Stimulated activated effector memory CD8-positive, alpha-beta T cell treated with anti-CD3 and anti-CD28 coated beads, Interleukin-12 subunit alpha, Interleukin-12 subunit beta, amount 100 ng/mL, for 72 hours (primary cell): ENCODE measurements at places on chromosomes 11 and 22.
A peak's percentile ranks its signal among the peaks of the same experiment; 100 is the strongest.

DNA sequence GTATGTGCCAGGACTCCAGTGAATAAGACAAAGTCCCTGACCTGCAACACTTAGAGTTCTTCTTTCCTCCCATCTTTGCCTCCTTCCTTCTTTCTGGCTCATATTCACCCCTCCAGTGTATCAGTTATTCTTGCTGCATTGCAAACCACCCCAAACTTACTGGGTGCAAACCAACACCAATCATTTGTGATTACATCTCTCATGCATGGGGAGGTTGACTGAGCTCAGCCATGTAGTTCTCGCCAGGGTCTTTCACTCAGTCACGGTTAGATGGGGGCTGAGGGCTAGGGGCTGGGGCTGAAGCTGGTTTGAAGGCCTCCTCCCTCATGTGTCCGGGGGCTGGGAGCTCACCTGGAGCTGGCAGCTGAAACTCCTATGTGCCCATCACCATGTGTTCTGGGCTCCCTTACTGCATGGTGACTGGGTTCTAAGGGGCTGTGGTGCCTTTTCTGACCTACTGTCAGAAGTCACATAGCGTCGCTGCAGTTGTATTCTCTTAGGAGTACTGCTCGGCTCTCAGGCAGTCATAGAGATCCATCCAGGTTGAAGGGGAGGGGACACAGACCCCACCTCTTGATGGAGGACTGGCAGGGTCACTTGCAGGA is 35.0 kb upstream of the CACNG2 start:
- DNase-seq = no peak

DNA sequence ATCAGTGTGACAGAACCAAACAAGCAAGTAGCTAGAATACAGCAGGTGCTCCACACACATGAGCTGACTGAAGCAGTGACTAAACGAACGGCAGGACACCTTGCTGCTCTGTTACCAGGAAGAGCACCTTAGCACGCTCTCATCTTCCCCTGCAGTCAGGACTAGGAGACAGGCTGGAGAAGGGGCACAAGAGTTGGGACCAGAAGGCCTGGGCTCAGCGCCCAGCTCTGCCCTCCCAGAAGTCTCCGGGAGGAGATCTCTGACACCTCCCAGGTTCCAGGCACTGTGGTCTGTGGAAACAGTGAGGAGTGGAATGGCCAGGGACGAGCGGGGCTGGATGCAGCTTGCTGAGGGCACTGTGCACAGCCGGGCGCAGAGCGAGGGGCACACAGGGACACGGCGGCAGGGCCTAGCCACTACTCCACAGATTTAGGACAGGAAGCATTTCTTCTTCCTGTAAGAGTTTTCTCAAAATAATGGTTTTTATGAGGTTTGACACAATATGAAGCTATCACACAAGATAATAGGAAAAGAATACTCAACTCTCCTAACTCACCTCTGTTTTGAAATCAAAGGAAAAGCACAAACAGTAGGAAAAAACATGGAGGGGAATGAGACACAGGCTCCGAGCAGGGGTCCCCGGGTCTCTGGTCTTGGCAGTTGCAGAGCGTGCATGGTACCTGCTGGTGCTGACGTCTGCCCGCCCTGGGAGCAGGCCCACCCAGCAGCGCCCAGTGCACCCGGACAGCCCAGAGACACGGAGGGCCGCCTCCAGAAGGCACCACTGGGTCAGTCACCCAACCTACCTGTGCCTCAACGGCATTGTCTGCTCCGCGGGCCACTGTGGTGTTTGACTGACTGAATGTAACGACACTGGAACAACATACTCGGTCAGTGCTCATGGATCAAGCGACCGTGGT is 67.6 kb downstream of the NCAPD3 start:
- DNase-seq = no peak

DNA sequence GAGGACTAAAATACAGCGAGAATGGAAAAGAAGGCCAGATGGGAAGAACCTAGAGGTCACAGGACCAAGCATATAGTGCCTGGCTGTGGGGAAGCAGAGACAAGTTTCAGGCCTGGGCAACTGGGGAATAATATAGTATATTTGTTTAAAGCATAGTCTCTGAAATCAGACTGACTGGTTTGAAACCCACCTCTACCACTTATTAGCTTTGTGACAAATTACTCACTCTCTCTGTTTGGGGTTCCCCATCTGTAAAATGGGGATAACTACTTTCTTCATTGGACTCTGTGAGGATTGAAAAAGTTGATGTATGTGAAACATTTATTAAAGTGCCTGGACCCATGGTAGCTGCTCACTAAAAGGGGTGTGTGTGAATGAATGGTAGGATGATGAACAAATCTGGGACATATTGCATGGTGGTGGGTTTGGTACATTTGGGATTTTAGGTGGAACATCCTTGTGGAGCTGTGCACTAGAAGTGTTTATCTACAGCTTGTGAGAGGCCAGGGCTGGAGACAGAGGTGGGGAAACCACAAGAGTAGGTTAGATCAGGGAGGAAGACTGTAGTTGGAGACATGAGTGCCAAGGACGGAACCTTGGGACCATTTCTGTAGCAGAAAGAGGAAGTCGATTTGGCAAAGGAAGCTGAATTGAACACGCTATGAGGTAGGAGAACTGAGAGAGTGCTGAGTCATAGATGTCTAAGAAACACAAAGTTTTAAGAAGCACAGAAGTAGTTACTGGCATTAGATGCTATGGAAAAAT is 52.6 kb downstream of the SWAP70 start:
- no peak for DNase-seq

- peak; percentile 12 for DNase-seq
Observed at GRCh38 chr11:46120346-46121300, 631 bp downstream of the PHF21A start.

DNA sequence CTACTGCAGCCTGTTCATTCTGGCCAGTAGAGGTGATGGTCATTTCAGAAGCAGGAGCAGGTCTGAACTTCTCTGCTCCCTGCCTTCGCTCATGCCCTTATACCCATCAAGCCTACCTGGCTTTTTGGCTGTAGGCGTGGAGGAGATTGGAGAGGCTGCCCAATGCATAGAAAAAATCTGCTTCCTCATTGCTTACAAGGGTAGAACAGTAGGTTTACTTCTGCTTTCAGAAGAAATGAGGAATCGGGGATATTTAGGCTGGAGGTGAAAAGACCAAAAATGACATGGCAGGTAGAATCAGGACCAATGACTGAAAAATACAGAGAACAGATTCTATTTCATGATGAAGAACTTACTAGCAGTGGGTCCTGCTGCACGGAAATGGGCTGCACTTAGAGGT is 72.9 kb upstream of the YWHAH start:
- no peak for DNase-seq
